ENCODE measurements at places on chromosomes 4 and X.

- no peak for DNase-seq
These were observed 70.9 kb upstream of the FBXW7 start for GRCh38 chr4:152606753-152607152.

GRCh38 chr4:118821590-118822293 is 14.2 kb downstream of the SEC24D start:
- DNase-seq, result no peak

- DNase-seq, result no peak
These were observed 329.9 kb downstream of the ARHGAP10 start for GRCh38 chr4:148061795-148062194.

DNA sequence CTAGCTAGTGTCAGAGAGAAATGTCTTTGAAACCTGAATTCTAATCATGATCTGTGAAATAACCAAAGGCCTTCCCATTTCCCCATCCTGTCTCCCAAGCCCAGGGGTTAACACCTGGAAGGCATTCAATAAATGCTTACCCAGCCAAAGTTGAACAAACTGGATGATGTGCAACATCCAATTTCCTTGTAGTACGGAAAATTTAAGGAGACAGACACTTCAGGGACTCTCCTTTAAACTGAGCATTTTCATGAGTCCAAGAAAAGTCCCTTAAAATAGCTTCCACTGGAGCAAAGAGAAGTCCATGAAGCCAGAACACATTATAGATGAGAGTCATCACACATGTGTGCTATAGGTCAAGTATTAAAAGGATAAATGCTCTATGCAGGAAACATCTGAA is 271.2 kb downstream of the RAB28 start:
- DNase-seq, result no peak

DNA sequence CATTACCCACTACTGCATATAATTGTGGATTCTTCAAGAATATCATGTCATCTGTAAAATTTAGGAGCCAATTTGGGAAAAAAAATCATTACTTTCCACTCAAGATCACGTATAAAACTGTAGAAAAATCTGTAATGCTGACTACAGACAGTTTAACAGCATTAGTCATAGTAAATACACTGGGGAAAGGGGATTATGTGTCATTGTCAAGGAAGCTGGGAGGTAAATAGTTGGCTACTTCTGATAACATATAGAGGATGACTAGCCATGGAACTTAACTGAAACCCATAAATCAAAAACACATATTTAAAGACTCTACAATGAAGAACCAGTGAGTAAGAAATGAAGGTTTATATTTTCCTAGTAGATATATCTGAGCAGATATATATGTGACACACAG is 1666.4 kb upstream of the IGFBP7 start:
- no peak for DNase-seq

GRCh38 chr4:14865804-14866203 is 136.5 kb upstream of the CPEB2 start:
- DNase-seq, result no peak

DNA sequence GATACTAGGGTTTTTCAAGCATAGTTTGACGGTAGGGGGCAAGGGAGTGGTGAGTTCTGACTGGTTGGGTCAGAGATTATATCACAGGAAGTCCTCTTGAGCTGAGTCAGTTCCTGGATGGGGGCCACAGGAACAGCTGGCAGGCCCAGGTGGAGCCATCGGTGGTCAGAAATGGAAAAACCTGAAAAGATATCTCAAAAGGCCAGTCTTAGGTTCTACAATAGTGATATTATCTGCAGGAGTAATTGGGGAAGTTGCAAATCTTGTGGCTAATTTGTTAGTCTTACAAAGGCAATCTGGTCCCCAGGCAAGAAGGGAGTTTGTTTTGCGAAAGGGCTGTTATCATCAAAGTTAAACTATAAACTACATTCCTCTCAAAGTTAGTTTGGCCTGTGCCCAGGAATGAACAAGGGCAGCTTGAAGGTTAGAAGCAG is 159.3 kb downstream of the PTCHD1 start:
- DNase-seq, result no peak

- peak; percentile 73 for DNase-seq
These were observed 1.2 kb downstream of the CD38 start for GRCh38 chr4:15779306-15779705.

GRCh38 chr4:38152305-38152704 is 192.1 kb downstream of the PTTG2 start:
- DNase-seq, result no peak

DNA sequence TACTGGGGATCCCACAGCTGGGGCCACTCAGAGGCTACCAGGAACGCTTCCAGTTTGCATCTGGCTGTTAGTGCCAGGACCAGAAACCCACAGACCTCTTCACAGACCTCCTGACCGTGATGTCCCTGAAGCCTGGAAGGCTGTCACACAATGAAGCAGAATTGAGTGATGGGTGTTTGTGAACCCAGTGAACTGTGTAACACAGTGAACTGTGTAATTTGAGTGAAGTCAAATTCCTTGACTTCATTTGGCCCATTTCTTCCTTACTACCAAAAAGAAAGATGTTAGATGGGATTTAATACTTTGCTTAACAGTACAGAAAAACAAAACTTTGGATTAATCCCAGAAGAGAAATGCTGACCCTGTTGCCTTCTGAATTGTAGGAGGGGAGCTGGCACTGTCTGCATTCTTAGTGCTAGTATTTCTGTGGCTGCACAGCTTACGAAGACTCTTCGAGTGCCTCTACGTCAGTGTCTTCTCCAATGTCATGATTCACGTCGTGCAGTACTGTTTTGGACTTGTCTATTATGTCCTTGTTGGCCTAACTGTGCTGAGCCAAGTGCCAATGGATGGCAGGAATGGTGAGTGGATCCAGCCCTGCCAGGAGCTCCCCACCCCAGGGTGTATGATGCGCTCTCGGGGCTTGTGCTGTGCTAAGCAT is 17.8 kb downstream of the SRD5A3 start:
- no peak for DNase-seq

DNA sequence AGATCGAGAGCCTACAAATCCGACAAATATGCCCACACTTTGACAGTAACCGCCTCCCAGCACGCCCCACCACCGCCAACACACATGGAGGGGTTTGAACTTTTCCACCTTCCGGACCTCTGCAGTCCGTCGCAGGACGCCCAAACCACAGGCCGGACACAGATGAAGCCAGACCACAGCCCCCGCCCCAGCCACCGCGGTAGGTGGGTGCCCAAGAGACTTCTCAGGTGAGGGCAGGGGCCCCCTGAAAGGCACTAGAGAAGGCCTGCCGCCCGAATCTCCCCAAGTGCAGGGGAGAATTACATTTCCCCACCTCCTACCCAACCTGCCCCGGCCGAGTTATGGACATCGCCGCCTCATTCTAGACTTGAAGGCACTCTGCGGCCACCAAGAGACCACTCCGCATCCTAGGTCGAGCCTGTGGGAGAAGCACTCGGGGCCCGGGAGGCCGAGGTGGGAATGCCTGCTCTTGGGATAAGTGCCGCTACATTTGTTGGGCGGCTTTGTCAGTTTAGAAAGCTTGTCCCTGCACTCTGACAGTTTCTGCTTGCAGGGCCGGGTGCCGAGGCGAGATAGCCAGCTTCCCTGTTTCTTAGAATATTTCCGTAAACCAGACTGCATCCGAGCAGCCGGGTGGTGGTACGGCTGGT is 21.5 kb downstream of the HAND2 start:
- DNase-seq, result no peak

DNA sequence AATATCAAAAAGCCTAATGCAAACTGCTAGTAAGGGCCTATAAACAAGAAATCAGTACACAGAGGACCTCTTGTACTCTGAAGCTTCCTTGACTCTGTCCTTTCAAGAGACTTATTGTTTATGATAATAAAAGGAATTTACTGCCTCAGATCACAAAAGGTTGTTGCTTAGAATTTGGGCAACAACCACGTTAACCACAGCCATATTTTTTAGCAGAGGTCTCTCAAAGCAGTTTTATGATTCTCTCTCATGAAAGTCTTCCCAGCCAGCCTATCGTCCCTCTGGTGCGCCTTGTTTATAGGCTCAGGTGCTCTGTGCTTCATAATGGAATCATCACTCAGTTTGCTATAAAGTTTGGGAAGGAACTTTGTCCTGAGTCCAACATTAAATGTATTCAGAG is 270.6 kb downstream of the RCHY1 start:
- no peak for DNase-seq

DNA sequence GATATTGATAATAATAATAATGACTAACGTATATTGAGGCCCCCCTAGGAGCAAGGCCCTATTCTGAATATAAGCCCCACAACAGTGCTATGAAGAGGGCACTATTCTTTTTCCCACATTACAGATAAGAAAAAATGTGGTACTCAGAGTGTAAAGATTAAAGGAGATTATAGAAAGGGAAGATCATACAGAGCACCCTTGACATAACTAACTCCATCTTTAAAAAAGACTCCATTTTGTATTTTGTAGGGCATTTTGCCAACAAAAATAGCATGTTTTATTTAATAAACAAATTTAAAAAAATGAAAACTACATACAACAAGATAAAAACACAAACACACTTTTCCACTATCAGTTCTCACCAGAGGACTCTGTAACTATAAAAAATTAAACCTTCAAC is 42.1 kb downstream of the GUCY1A1 start:
- no peak for DNase-seq

DNA sequence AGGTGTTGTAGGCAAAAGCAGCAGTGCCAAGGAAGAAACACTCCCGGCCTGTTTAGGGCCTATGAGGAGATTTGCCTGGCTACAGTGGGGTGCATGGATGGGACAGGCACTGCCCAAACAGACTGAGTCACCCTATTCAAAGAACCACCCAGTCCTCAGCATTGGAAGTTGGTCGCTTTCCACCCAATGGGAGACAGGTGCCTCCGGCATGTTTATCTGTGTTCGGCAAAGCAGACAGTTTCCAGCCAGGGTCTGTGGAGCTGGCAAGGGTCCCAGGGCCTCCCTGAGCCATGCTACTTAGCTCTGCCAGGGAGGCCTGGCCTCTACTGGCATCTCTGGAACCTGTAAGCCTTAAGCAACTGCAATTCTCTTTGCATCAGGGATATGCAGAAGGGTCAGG is 165.1 kb upstream of the ATP6AP2 start:
- DNase-seq, result no peak

GRCh38 chr4:163707873-163708272 is 213.4 kb downstream of the TMA16 start:
- DNase-seq, result no peak

Data from sciatic nerve (tissue), 2 donors.